ENCODE measurements at places on chromosomes 11 and 22.
A peak's percentile ranks its signal among the peaks of the same experiment; 100 is the strongest.

DNA sequence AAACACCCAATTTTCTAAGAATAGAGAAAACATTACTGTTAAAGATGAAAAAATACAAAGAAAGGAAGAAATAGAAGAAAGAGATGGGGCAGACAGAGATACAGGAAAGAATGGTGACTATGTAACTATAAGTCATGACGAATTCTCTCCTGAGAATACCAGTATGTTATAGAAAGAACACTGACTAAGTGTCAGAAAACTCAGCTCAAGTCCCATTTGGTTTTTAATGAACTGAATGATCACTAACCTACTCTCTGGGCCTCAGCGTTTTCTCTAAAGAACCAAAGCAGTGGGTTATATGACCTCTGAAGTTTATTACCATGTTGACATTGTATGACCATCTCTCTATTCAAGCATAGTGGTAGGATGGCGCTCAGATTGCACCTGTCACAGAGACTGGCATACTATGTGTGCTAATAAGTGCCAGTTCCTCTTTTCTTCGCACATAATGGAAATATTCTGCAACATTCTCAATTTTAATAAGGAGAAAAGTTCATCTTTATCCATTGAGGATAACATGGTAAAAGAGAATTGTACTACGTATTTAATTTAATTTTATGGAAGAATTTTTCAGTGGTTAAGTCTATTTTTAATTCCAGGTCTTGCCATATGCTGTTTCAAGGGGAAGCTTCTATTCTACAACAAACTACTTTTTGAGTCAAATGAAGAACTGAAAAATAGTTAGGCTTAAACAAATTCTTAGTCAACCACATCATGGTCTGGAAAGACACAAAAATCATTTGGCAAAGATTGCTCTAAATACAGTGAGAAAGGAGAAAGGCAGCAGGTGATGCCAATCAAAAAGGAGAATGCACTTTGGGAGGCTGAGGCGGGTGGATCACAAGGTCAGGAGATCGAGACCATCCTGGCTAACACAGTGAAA is 25.0 kb upstream of the EED start:
- DNase-seq = no peak

- DNase-seq = no peak
Observed at GRCh38 chr22:32411402-32411801, 645 bp downstream of the RTCB start.

DNA sequence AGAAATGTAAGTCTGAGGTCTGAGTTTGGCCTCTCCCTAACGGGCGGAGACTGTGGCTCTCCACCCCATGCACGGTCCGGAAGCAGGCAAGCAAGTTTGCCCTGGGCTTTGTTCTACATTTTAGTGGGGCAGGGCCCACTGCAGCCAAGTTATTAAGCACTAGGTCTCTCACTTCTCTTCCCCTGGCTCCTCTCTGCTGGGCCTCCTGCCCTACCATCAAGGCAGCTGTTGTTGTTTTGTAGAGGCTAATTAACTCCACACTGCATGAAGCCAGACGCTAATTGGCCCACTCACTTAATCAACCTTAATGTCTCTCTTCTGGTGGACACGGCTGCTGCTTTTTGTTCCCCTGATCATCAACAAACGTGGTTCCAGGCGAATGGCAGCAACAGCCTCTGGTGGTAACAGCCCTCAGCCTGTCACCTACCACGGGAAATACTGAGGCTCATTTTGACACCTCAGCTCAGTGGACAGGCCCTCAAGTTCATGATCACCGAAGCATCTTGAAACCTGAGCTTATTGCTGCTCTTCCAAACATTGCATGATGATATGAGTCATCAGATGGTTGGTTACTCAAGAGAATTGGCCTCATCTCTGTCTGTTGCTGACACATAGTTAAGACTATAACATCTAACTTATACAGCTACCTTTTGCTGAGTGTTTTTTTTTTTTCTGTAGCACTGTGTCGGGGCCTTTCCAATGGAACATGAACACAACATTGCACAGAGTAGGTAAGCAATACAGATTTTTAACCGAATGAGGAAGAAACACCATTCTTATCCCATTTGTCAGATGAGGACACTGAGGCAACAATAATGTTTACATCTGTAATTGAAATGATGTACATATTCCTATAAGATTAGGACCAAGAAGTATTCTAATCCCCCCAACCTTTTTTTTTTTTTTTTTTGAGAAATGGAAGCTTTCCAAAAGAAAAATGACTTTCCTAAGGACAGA is 20.8 kb upstream of the LMO2 start:
- no peak for DNase-seq

GRCh38 chr11:73176874-73177155 is 34.7 kb upstream of the FCHSD2 start:
- no peak for DNase-seq

GRCh38 chr22:41801147-41801819 is 804 bp downstream of the CCDC134 start:
- no peak for DNase-seq

DNA sequence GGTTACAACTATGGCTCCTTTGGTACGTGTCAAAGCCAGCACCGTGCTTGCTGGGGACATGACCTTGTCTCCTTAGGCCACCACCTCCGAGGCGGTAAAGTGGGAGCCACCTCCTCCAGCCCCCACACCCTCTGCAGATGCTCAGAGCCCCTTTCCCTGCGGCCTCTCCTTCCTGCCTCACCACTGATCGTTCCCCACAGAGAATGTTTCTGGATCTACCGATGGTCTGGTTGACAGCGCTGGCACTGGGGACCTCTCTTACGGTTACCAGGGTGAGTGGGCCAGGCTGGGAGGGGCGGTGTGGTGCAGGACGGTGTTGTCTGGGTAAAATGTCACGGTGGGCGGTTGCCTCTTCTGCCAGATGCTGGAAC is 8.9 kb downstream of the SIDT2 start:
- DNase-seq = peak; percentile 2

GRCh38 chr22:32558681-32559355 is 84.2 kb downstream of the FBXO7 start:
- peak; percentile 13 for DNase-seq

- no peak for DNase-seq
Observed at GRCh38 chr11:41660585-41660984, 201.1 kb upstream of the LRRC4C start.

GRCh38 chr22:45893516-45893915 is 83.4 kb downstream of the WNT7B start:
- no peak for DNase-seq

DNA sequence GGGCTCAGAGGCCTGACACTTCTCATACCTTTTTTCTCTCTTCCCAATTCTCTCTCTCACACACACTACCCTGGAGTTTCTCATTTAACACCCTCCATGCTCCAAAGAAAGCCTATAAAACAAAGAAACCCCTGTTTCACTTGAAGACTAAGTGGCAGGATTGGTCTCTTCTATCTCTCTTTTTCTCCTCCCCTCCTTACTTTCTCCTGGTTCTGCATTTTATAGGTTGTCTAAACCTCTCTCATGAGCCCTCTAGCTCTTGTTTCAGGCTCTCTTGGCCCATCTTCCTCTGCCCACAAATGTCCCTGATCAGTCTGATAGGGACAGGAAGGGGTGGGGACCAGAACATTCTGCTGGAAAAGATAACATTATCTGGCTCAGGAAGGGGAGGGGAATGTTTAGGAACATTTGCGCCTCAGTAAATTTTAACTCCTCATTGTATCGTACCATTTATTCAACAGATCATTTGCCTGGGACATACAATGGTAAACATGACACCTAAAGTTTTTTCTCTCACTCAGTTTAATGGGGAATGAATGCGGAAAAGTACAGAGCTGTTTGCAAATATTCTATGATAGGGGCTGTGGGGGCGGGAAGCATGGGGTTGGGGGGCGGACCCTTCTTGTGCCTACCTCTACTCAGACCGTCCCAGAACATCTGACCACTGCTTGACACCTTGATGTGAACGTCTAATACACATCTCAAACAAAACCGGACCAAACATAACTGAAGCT is 10.8 kb downstream of the CRYBA4 start:
- DNase-seq = no peak

All from body of pancreas (tissue), 4 donors.